Fibroblast of skin of left quadriceps (primary cell): ENCODE measurements at places on chromosomes 3 and 15.

- no peak for DNase-seq
Measured at GRCh38 chr3:116390318-116390717, 55.0 kb downstream of the LSAMP start.

DNA sequence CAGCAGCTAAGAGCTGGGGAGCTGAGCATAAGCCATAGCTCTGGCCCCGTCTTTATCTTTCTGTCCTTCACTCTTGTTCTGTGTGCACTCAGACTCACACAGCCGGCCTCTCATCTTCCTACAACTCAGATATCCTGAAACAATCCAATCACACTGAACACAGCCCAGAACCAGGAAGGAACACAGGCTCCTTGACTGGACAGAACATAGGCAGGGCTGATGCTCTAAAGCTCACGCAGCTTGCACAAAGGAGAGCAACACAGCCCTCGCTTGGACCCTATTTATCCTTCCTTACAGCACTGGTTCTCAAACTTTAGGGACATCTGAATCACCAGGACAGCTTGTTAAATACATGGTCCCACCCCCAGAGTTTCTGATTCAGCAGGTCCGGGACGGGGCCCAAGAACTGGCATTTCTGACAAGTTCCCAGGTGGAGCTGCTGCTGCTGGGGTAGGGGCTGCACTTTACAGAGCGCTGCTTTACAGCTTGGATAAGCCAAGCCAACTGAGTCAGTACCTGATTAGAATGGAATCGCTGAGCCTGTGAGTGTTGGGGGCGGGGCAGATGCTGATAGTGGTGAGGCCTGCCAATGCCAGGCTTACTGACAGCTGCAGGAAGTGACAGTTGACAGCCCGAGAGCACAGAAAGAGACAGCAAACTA, 65.1 kb downstream of the MRPL46 start:
- DNase-seq, result no peak

- no peak for DNase-seq
Measured at GRCh38 chr3:105397974-105398373, 31.3 kb downstream of the ALCAM start.

- DNase-seq, result no peak
Measured at GRCh38 chr3:170712336-170712735, 126.5 kb upstream of the SLC7A14 start.

- no peak for DNase-seq
Measured at GRCh38 chr15:36653851-36654250, 74.4 kb downstream of the CDIN1 start.

GRCh38 chr3:189477614-189478013, 153.6 kb upstream of the TP63 start:
- no peak for DNase-seq

DNA sequence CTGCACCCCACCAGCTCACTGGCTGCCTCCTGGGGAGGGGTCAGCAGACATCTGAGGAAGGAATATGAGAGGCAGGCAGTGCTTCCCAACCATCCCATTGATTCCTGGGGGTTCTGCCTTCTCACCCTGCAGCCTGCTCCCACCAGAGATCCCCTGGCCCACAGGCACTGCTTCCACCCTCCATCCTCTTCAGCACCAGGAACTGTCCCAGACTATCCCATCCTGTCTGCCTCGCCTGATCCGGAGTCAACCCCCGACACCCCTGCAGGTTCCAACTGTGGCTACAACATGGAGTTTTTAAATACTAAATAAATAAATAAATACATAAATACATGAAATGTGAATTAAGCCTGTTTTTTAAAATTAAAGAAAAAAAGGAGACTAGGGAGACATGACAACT, 43.6 kb downstream of the CACNA2D2 start:
- no peak for DNase-seq

DNA sequence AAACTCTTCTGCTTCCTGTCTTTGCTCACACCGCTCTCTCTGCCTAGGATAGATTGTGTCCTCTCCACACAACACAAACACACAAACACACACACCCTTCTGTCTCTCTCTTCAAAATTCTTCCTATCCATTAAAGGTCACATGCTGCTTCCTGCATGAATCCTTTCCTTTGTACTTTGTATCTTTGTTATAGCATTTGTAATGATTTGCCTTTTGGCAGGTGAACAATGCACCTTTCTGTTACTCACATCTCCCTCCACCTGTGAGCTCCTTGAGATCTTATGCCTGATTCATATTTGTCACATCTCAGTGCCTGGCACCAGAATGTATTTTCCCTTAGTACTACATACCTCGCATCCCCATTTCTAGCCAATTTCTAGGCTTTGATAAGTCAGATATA, 251.4 kb upstream of the UMPS start:
- DNase-seq, result no peak

GRCh38 chr15:34336991-34337556, 507 bp downstream of the SLC12A6 start:
- no peak for DNase-seq

GRCh38 chr3:16768956-16769355, 115.8 kb upstream of the PLCL2 start:
- peak; percentile 51 for DNase-seq

DNA sequence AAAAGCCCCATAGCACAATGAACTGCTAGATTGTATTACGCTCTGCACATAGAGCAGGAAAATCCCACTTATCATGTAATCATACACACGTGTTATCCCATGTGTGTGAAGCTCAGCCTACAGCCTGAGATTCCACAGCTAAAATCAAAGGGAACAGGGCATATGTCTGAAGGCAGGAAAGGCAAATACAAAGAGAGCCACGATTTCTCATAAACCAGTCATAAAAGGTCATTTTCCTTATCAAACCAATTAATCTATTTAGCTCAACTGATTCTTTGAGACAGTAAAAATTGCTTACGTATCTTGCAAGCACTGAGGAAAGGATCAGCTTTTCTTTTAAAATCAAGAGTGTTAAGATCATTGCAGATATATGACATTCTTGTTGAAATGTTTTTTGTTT, 199.5 kb upstream of the TBL1XR1 start:
- no peak for DNase-seq

DNA sequence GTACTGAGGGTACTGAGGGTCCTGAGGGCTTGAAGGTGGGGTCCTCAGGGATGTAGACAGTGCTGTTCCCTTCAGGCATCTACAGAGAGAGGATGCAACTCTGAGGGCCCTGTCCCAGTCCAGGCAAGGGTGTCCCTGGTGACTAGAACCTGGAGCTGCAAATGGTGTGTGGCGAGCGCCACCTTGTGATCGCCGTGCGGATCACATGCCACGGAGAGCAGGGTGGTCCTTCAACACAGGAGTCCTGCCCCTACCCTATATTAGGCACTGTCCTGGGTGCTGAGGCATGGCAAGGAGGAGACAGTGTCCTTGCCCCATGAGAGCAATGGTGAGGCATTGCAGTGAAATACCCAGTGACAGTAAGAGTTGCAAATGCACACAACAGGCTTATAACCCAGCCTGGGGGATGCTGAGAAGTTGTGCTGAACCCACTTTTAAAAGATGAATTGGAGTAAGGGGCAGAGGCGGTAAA, 23.6 kb downstream of the RHCG start:
- no peak for DNase-seq

- DNase-seq, result no peak
Measured at GRCh38 chr3:128494367-128494650, 1.3 kb upstream of the GATA2 start.

DNA sequence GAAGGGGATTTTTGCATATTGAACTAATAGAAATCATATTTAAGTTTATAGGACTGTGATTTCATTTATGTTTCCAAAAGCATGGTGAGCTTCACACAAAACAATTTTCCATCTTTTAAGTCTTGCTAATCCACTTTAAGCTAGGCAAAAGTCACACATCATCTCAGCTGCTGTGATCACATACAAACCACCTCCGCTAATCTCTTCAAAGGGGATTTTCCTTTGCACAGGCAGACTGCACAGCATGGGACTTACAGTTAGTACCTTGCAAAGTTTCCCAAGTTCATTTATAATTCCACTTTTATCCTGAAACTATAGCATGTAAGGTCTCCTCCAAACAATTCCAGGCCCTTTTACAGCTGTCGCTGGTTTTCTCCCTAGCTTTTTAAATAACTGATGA, 225.1 kb upstream of the CNTN3 start:
- no peak for DNase-seq

DNA sequence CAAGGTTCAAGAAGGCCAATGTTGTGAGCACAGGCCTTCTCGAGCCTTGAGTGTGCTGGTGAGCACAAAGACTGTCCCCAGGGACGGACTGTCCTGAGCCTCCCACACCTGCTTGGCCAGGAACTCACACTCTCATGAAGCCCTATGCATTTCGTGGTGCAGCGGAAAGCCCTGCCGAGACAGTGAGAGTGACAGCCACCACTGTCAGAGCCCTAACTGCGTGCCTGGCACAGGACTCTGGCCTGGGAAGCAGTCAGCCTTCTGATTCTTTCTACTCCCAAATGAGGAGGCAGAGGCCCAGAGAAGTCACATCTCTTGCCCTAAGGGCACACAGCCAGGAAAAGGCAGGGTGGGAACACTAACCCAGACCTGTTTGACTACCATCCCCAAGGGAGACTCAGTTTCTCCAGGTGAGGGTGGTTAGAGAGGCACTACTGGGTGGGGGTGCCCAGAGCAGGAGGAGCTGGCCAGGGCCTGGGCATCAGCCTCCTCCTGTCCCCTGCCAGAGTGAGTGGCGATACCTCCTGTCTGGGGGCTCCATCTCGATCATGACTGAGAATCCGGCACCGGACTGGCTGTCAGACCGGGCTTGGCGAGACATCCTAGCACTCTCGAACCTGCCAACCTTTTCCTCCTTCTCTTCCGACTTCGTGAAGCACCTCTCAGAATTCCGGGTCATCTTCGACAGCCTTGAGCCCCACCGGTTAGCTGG, 50.8 kb downstream of the SEMA3G start:
- DNase-seq, result no peak

- DNase-seq, result peak; percentile 59
Measured at GRCh38 chr3:124559846-124560574, 170.2 kb upstream of the UMPS start.

- peak; percentile 55 for DNase-seq
Measured at GRCh38 chr3:65144791-65145351, 457.1 kb upstream of the ADAMTS9 start.

DNA sequence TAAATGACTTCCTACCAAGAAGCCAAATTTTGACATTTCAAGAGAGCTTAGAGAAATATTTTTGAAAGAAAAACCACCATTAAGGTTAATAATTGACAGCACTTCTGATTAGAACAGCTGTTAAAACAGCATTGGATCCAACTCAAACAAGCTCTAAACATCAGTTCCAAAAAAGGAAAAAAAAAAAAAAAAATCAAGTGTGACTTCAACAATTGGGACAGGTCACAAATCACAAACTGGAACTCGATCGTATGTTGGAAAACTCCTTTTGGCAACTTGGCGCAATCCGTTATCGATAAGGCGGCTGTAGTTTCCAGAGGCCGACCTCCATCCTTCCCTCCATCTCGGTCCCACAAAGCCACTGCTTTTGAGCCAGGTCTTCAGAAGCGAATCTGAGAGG, 17.8 kb downstream of the TLE3 start:
- no peak for DNase-seq

DNA sequence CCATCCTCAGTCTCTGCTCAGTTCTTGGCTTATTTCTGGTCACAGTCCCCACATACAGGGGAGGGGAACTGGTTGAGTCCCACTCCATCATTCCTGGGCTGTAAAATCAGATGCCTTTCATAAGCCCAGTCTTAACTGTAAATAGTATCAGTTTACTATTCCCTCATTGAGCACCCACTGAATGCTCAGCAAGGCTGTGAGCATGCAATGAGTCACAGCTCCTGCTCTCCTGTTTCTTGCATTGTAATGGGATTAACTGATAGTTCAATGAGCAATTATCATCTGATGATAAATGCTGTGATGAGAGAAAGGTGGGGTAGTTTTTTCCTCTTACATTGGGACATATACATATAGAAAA, 113.6 kb upstream of the TPM1 start:
- DNase-seq, result no peak

GRCh38 chr15:22915866-22916515, 64.2 kb downstream of the CYFIP1 start:
- DNase-seq, result no peak

- DNase-seq, result no peak
Measured at GRCh38 chr3:66723231-66723630, 222.4 kb upstream of the LRIG1 start.

GRCh38 chr3:32575451-32576113, 4.9 kb upstream of the DYNC1LI1 start:
- peak; percentile 34 for DNase-seq

DNA sequence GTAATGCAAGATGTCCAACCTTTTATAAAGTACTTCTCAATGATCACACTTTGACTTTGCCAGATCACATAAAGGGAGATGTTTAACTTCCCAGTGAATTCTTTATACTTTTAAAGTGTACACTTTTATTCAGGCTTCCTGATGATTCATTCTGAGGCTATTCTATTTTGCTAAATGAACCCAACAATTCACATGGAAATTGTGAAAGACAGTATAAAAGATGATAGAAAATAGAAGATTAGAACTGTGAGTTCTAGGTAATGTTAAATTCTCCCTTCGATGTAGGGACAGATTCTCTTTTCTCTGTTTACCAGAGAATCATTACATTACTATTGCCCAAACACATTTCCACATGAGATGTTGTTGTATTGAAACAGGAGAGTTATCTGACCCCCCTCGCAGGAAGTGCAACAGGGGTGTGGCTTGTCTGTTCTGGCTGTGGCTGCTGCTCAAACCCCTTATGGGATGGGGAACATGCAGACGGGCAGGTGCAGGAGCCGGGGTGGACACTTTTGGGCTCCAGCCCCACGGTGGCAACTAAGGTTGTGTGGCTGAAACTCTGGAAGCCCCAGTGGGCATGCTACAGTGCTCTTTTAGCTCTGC, 131.3 kb upstream of the LRTM1 start:
- DNase-seq, result peak; percentile 10

- peak; percentile 59 for DNase-seq
Measured at GRCh38 chr3:186107215-186108105, 1.4 kb downstream of the ETV5 start.

DNA sequence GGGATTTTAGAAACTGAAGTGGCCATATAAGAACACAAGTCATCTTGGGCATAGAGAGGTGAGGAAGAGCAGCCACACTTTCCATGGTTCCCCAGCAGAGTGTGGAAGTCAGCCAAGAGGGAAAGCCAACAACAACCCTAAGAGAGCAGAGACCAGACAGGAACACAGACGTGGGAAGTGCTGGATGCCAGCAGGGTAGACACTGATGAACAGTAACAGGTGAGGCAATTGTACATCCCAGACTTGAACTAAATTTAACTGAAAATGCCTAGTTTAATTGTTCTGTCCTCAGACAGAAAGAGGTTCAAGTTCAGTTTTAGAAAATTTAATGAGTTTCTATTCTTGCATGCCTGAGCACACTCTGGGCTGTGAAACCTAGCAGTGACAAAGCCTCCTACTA, 212.1 kb downstream of the ATP8B4 start:
- DNase-seq, result no peak

GRCh38 chr15:80152896-80153876, at the start of gene FAH:
TSS of gene FAH (plus strand) at chr15:80152999. CDS start at chr15:80153055, 56 bp downstream.
- DNase-seq, result no peak

DNA sequence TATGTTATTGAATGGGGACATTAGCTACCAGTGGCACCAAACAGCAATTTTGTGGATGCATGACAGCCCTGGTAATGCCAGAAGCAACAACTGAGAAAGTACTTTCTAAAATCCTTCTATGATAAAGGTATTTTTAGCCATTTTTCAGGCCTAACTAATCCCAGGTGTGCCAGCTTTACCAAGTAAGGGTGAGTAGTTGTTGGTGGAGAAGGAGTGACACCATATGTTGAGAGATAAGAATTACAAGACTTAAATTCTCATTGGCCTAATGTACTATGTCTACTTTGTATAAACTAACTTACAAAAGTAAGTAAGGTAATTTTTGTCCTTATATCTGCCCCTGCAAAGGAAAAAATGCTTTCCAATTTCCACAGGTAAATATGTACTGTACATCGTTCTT, 4.1 kb upstream of the COX17 start:
- DNase-seq, result peak; percentile 38

- no peak for DNase-seq
Measured at GRCh38 chr15:95626501-95627361, 703.8 kb upstream of the NR2F2 start.
